ENCODE measurements at places on chromosomes 7 and 10.

DNA sequence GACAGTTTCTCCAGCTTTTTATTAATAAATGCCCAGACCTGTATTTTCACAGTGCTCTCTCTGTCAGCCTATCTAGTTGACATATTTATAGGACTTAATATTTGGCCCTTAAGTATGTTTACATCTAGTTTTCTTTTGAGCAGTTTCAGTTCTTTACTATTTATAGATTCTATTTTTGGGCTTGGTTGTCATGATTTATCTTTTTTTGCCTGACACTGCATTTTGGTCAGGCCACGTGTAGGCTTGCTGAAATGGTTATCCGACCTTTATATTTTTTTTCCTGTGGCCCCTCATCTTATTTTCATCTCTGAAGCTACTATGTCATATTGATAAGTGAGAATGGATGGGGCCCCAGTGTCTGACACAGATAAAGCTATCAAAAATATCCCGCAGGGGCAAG is 515.4 kb upstream of the FZD8 start:
- no peak for DNase-seq

GRCh38 chr10:74032900-74033655 is 35.2 kb downstream of the VCL start:
- no peak for DNase-seq

DNA sequence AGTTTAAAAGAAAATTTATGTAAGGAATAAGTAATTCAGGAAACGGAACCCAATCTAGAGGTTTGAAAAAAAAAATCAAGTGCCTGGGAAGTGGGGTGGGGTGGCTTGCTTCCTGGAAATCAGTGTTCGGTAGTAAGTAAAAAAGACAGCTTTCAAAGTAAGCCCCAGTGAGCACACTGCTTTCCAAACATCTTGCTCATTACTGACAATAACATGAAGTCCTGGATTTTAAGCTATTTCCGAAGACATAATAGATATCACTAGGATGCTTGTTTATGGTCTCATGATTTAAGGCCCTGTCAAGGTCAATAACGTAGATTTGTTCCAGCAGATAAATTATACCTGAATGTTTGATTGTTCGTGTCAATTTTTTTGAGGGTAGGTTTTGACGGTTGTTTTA is 1.3 kb downstream of the STAMBPL1 start:
- DNase-seq = no peak

- no peak for DNase-seq
Observed at GRCh38 chr10:73887294-73888039, 13.1 kb upstream of the CAMK2G start.

GRCh38 chr10:116169782-116170445 is 103.1 kb downstream of the GFRA1 start:
- no peak for DNase-seq

- no peak for DNase-seq
Observed at GRCh38 chr10:21724020-21724589, 190.1 kb downstream of the MLLT10 start.

DNA sequence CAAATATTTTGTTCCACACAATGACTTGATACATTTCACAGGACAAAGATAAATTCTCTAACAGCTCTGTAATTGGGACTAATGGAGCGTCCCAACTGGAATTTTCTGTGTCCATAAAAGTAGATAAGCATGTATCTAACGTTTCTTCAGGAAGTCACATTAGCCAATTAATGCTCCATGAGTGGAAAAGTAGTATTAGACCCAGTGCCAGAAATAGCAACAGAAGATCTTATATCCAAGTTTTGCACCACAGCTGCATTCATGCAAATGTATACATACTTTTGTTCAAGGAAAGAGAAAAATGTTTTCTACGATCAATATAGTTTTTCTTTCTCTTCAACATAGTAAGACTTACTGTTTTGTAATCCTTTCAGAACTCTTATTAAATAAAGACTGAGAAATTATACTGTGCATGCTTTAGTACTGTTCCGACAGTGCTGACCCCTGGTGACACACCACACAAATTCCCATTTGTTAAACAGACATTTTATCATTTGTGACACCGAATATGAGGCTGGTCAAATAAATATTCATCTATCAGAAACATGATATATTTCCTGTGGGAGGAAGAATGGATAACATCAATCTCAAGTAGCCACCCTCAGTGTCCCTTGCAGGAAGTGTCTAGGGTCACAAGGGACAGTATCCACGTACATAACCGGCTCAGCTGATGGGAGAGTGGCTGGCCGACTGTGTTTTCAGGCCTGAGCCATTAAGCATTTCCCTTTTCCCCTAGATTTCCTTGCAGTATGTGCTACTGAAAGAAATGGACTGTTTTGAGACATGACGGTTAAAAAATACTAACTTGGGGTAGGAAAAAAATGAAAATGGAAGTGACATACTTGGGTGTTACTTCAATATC is 102.1 kb upstream of the RSU1 start:
- DNase-seq = no peak

- no peak for DNase-seq
Observed at GRCh38 chr10:84138478-84139125, 707 bp upstream of the GHITM start.

DNA sequence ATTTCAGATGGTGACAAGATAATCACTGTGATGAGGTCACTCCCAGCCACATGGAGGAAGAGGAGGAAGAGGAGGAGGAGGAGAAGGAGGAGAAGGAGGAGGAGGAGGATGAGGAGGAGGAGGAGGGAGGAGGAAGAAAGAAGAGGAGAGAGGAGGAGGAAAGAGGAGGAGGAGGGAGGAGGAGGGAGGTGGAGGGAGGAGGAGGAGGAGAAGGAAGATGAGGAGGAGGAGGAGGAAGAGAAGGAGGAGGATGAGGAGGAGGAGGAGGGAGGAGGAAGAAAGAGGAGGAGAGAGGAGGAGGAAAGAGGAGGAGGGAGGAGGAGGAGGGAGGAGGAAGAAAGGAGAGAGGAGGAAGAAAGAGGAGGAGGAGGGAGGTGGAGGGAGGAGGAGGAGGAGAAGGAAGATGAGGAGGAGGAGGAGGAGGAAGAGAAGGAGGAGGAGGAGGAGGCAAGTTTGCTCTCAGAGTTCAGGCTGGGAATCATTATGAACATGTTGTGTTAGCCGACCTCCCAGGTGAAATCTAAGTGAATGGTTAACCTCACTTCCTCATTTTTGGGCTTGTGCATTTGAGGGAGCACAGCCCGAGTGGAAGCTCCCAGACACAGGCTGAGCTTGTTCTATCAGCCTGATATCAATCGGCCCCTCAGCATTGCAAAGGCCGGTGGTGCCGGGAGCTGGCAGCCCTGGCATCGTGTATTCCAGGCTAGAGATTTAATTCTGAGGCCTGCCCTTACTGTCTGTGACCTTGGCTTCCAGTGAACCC is 236.2 kb upstream of the PITRM1 start:
- no peak for DNase-seq

DNA sequence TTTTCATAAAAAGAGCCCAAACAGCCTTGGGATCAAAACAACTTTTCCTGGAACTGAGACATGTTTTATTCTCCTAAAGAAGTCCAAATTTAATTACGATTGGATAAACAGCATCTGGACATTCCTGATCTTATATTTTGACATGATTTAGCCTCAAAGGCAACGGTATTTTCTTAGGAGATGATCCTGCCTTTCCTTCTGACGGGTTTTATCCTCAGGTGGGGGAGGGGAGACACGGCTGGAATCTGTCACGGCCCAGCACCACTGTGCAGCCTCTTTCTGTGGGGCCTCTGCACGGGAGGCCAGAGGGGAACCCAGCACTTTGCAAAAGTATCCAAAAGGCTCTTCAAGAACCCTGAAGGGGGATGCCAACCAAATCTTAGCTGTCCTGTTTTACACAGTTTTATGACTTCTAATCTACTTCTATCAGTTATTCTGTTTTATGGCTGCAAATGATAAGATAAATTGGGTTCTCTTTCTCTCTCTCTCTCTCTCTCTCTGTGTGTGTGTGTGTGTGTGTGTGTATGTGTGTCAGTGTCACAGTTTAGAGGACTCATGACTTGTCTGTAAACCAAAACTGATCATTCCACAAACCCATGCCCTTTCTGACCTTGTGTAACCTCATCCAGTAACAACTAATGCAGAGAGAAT is 321.1 kb upstream of the NPVF start:
- no peak for DNase-seq

GRCh38 chr7:101165075-101165957 is at the start of gene VGF:
Gene VGF (minus strand): TSS chr7:101165569. CDS start chr7:101164843, 726 bp downstream.
- no peak for DNase-seq

- DNase-seq = no peak
Observed at GRCh38 chr7:84614821-84615501, 420.4 kb upstream of the SEMA3A start.

GRCh38 chr10:3239920-3240894 is 67.6 kb upstream of the PITRM1 start:
- no peak for DNase-seq

- DNase-seq = no peak
Observed at GRCh38 chr7:80900583-80901576, 18.0 kb downstream of the SEMA3C start.

- DNase-seq = no peak
Observed at GRCh38 chr10:29922892-29923291, 136.5 kb downstream of the JCAD start.

DNA sequence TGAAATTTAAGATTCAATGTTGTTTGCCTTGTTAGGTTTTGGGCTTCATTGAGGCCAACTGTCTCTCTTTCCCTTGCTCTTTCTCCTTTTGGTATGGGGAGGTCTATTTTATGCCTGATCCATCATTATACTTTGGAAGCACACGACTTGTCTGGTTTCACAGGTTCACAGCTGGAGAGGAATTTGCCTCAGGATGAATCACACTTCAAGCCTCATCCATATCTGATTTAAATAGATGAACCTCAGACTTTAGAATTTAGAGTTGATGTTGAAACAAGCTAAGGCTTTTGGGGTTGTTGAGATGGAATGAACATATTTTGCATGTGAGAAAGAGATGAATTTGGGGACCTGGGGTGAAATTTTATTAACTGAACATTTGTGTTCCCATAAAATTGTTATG is 150.5 kb upstream of the IGFBP3 start:
- no peak for DNase-seq

- no peak for DNase-seq
Observed at GRCh38 chr7:147569116-147569913, 1021.3 kb upstream of the C7orf33 start.

- no peak for DNase-seq
Observed at GRCh38 chr10:71203716-71204115, 8.7 kb upstream of the UNC5B start.

- DNase-seq = no peak
Observed at GRCh38 chr10:25492040-25492439, 317.2 kb downstream of the GPR158 start.

DNA sequence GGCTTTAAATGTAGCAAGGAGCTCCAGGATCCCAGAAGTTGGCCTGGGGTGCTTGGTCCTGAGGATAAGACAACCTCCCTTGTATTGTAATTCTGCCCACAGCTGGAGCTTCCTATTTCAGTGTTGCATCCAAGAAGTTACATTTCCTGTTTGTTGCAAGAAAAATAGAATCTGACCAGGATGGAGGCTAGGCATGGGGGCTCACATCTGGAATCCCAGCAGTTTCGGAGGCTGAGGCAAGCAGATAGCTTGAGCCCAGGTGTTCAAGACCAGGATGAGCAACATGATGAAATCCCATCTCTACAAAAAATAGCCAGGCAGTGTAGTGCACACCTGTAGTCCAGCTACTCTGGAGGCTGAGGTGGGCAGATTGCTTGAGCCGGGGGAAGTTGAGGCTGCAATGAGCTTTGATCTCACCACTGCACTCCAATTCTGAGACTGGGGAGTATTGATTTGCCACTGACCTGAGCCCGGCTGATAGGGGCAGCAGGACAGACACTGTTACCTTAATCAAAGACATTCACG is 766 bp upstream of the ITIH2 start:
- DNase-seq = no peak

- no peak for DNase-seq
Observed at GRCh38 chr7:35004531-35005095, 32.7 kb downstream of the DPY19L1 start.

DNA sequence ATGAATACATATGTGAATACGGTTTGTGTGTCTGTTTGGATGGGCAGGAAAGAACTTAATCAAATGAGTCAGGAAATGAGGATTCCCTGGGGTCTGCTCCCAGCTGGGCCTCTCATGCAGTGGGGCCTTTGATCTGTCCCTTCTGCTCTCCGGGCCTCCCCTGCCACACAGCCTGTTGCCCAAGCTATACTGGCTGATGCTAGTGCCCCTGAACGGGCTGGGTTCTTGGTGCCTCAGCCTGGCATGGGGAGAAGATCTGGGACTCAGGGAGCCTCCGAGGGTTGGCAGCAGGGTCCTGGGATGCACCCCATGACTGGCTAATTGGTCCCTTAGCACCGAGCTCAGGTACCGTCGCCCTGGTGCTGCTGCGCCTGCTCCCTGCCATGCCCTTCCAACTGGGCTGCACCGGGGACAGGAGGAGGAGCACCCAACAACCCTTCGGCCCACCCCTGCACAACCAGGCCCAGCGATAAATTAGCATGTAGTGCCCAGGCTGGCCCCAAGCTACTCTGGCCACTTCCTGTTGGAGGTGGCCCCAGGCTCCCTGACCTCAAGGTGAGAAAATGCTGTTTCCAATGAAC is 59.9 kb upstream of the DUSP5 start:
- no peak for DNase-seq

GRCh38 chr10:114881417-114881816 is 56.6 kb upstream of the TRUB1 start:
- DNase-seq = no peak

DNA sequence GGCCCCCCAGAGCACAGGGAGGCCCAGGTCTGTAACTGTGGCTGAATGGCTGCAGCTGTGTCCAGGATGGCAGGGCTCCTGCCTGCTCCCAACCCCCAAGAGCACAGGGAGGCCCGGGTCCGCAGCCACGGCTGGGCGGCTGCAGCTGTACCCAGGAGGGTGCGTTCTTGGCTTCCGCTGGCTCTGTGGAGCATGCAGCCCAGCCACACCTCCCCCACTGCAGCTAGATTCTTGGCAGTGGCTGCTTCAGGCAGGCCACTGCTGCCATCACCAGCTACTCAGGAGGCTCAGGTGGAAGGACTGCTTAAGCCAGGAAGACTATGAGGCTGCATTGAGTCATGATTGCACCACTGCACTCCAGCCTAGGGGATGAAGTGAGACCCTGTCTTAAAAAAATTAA is 27.9 kb downstream of the C7orf25 start:
- no peak for DNase-seq

DNA sequence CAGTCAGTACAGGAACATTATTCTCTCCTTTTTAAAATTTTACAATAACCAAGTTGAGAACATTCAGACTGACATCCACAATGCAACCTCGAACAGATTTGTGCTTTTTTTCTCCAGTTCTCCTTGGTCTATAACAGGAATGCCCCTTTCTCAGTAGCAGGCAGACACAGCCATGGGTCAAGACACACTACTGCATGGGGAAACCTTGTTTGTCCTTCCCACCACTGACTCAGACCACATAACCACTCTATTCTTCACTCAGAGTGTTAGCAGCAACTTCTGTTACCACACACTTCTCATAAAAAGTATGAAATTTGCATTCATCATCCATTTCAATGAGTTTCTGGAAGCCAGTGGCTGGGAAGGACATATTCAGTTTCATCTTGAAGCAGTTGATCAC is 421.7 kb downstream of the ADRA2A start:
- no peak for DNase-seq

- DNase-seq = no peak
Observed at GRCh38 chr10:22334414-22335172, 10.7 kb upstream of the SPAG6 start.

GRCh38 chr7:135855846-135856245 is 107.2 kb upstream of the FAM180A start:
- DNase-seq = no peak
